Testis (tissue), 5 donors: ENCODE measurements at places on chromosomes 6 and 20. TPM values are rescaled to one million over a fixed set of nuclear protein-coding genes. Genes with fewer than 3 reads are reported as not detected.

DNA sequence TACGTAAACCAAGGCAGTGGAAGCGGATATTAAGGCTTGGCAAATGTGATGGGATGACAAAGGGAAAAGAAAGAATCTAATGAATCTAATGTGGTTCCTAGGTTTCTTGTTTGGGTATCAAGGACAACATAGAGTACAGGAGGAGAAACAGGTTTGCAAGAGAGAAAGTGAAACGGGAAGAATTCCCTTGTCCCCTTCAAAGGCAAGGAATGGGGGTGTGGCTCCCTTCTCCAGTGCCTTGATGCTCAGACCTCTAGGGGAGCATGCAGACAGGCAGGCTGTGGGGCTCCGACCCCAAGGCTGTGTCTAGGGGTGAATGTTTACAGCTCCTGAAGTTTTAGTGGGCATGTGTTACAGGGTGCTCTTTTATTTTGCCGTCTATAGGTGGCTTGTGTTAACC lies 317.5 kb upstream of the HSF2 start:
- no peak overlapping the region for H3K4me3 ChIP-seq
- DNase-seq, result no peak
- H3K27me3 ChIP-seq, result no peaks in the 10 kb centered on the region
- H3K36me3 ChIP-seq, result no peaks in the 10 kb centered on the region
- H3K4me1 ChIP-seq, result no peaks in the 10 kb centered on the region

The TGM3 gene
- total RNA-seq, result 2.6 TPM

GRCh38 chr20:51703400-51704287 lies 64.5 kb downstream of the ATP9A start:
- H3K27me3 ChIP-seq, result no peaks in the 10 kb centered on the region
- DNase-seq, result no peak
- peak overlapping the region; percentile 77 for H3K27ac ChIP-seq
- H3K36me3 ChIP-seq, result no peaks in the 10 kb centered on the region
- H3K4me1 ChIP-seq, result peaks cover 22% of the 10 kb centered on the region

DNA sequence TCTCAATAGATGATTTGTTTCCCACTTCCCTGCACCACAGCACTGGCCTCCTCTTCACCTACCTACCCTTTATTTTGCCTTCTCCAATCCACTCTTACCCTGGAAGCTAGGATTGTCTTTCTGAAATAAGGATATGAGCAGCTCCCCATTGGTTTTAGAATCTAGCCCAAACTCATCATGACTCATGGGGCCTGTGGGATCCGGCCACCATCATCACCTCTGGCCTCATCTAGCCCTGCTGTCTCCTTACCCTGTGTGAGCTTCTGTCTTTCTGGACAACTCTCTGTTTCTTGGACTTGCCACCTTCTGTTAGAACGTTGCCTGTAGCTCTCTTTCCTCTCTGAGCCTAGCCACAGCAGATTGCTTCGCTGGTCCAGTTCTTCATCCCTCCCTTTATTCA lies 277.1 kb downstream of the PAX1 start:
- H3K36me3 ChIP-seq, result no peaks in the 10 kb centered on the region
- no peak overlapping the region for H3K27ac ChIP-seq
- H3K4me3 ChIP-seq, result no peak overlapping the region
- no peaks in the 10 kb centered on the region for H3K4me1 ChIP-seq
- no peak for DNase-seq
- H3K27me3 ChIP-seq, result no peaks in the 10 kb centered on the region

DNA sequence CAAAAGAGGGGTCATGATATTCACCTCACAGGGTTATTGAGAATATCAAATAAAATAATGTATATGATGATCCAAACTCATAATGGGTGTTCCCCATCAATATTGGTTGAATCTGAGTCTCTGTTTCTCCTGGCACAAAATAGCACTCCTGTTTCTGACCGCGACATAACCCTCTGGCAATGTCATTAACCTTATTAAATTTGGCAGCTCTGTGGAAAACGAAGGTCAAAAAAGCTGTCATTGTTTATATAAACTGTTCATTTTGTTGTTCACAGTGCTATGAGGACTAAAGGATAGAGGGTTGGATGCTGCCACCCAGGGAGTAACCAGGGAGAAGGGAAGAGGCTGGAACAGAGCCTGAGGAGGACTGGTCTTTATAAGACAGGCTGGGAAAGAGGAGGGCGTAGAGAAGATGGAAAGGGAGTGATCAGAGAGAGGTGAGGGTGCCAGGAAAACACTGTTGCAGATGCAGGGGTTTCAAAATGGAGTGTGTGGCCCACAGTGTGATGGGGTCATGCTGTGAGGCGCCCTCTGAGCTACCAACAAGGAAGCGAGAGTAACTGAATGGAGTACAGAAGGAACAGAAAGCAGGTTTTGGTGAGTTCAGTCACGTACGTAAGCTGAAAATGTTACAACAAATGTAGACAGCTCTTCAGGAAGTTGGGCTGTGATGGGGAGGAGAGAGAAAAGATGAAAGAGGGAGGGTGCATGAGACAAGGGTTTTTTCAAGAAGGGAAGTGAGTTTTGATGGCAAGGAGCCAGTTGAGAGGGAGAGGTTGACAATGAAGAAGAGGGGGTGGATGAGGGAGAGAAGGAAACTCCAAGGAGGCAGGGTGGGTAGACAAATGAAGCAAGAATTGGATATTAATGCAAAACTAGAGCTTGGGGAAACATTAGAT lies 251.6 kb upstream of the TAB2 start:
- H3K27ac ChIP-seq, result no peak overlapping the region
- H3K36me3 ChIP-seq, result no peaks in the 10 kb centered on the region
- H3K4me3 ChIP-seq, result no peak overlapping the region
- no peaks in the 10 kb centered on the region for H3K27me3 ChIP-seq
- DNase-seq, result no peak

GRCh38 chr20:49281059-49281912 lies 3.4 kb upstream of the ZNFX1 start:
- no peak overlapping the region for H3K4me3 ChIP-seq
- no peak overlapping the region for H3K27ac ChIP-seq
- H3K36me3 ChIP-seq, result no peaks in the 10 kb centered on the region
- no peak for DNase-seq

DNA sequence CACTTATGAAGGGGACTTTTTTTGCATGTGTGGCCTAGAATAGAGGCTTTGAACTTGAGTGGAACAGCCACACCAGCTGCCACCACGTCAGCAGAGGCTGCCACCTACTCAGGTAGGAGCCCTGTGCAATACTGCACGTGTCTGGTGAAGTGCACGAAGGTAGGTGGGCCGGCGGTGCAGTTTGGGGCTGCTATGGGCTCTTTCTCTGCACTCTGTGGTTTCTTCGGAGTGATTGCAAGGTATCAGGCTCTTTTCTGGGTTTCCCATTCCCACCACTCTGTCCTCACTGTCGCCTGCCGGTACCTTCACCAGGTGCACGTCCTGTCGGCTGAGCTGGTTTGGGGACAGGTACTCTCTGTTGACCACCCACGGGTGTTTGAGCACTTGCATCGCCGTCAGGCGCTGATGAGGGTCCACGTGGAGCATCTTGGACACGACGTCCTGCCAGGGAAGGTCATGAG lies 30.8 kb upstream of the MPC1 start:
- no peak overlapping the region for H3K4me3 ChIP-seq
- H3K36me3 ChIP-seq, result no peaks in the 10 kb centered on the region
- H3K27me3 ChIP-seq, result no peaks in the 10 kb centered on the region
- no peaks in the 10 kb centered on the region for H3K4me1 ChIP-seq
- no peak for DNase-seq

- H3K4me1 ChIP-seq, result peaks cover 2% of the 10 kb centered on the region
- no peak for DNase-seq
- H3K27ac ChIP-seq, result no peak overlapping the region
- no peaks in the 10 kb centered on the region for H3K27me3 ChIP-seq
Measured at GRCh38 chr20:63297371-63297781, 4.4 kb downstream of the COL20A1 start.

GRCh38 chr6:122715725-122716124 lies 63.8 kb upstream of the FABP7 start:
- H3K27me3 ChIP-seq, result no peaks in the 10 kb centered on the region
- no peak for DNase-seq
- no peaks in the 10 kb centered on the region for H3K36me3 ChIP-seq
- no peak overlapping the region for H3K4me3 ChIP-seq
- no peak overlapping the region for H3K27ac ChIP-seq
- no peaks in the 10 kb centered on the region for H3K4me1 ChIP-seq

The THBS2 gene
- total RNA-seq, result 4.8 TPM

- no peak for DNase-seq
- no peaks in the 10 kb centered on the region for H3K36me3 ChIP-seq
- no peak overlapping the region for H3K4me3 ChIP-seq
- no peaks in the 10 kb centered on the region for H3K4me1 ChIP-seq
- no peaks in the 10 kb centered on the region for H3K27me3 ChIP-seq
- no peak overlapping the region for H3K27ac ChIP-seq
Measured at GRCh38 chr6:36933102-36933501, 21.4 kb upstream of the PI16 start.

The COX4I2 gene
- 6.0 TPM for total RNA-seq

The WASF1 gene
- total RNA-seq, result 204 TPM

GRCh38 chr6:66896415-66896814 lies 1189.4 kb upstream of the EYS start:
- no peaks in the 10 kb centered on the region for H3K27me3 ChIP-seq
- no peaks in the 10 kb centered on the region for H3K4me1 ChIP-seq
- no peaks in the 10 kb centered on the region for H3K36me3 ChIP-seq

The OR2H2 gene
- 0.25 TPM for total RNA-seq

The NTSR1 gene
- 1.3 TPM for total RNA-seq

GRCh38 chr6:143276436-143276835 lies 174.1 kb downstream of the ADAT2 start:
- no peak overlapping the region for H3K27ac ChIP-seq
- H3K4me3 ChIP-seq, result no peak overlapping the region
- no peaks in the 10 kb centered on the region for H3K27me3 ChIP-seq
- no peaks in the 10 kb centered on the region for H3K4me1 ChIP-seq
- no peak for DNase-seq

The CGA gene
- not detected for total RNA-seq

- no peak within 1 kb of the TSS for H3K4me3 ChIP-seq
- no peaks in the 10 kb centered on the region for H3K4me1 ChIP-seq
- no peak within 1 kb of the TSS for H3K27ac ChIP-seq
Measured at GRCh38 chr6:52087498-52087999, at the start of gene PKHD1. PKHD1 (minus strand) TSS chr6:52087613; CDS start chr6:52084933, 2,680 bp downstream.

DNA sequence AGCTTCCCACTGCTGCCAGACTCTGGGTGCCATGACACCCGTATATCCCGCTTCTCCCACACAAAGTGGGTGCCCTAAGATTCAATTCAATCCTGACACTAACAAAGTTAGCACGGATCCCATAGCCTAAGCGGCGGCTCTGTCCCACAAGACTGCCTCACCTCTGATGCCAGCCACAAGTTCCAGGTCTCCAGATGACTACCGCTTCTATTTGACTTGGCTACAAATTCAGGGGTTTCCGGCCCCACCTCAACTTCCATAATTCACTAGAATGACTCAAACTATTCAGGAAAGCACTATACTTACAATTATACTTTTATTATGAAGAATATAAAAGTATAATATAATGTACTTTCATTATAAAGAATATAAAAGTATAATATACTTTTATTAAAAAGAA lies 24.8 kb upstream of the SLC22A23 start:
- H3K27ac ChIP-seq, result no peak overlapping the region
- H3K36me3 ChIP-seq, result no peaks in the 10 kb centered on the region
- H3K27me3 ChIP-seq, result no peaks in the 10 kb centered on the region
- H3K4me1 ChIP-seq, result no peaks in the 10 kb centered on the region
- no peak for DNase-seq

DNA sequence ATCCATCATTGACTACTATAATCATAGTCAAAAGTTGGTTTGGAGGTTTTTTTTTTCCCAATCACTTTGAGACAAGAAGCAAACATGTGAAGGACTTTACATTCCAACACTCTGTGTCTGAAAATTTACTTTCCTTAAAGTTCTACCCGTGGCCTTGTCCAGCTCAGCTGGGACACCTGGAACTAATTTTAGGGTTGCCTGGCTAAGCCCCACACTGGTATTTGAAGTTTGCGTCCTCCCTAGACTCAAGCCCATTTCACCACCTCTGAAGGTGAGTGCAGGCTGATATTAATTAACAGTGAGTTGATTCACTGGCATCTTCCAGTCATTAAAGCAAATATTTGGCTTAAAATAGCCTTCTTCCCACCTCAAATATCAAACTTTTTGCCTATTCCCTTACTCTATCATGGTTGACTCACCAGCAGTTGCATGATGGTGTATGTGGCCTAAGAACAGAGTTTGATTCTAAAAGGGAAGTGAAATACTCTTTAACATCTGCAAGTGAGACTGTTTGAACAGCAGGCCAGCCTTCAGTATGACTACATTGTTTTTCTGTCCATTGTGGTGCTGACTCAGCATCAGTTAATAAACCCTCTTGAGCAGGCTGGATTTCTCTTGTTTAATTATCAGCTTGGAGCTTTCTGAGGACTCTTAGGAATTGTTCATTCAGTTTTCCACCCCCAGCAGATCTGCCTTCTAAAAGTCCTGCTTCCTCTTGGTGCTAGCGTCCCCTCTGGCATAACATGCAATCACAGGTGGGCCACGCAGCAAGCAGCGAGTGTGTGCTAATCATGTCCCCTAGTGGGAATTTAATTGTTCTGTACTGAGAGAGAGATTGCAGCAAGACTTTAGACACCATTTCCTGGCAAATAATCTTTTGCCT lies 1.8 kb upstream of the PRDM1 start:
- H3K4me1 ChIP-seq, result peaks cover 5% of the 10 kb centered on the region
- no peak for DNase-seq
- no peak overlapping the region for H3K4me3 ChIP-seq
- H3K27me3 ChIP-seq, result no peaks in the 10 kb centered on the region
- no peaks in the 10 kb centered on the region for H3K36me3 ChIP-seq

The PLN gene
- 5.0 TPM for total RNA-seq

- H3K27me3 ChIP-seq, result no peaks in the 10 kb centered on the region
- H3K36me3 ChIP-seq, result no peaks in the 10 kb centered on the region
- H3K4me1 ChIP-seq, result no peaks in the 10 kb centered on the region
- no peak overlapping the region for H3K27ac ChIP-seq
- no peak for DNase-seq
Measured at GRCh38 chr20:37774156-37774555, 80.3 kb downstream of the CTNNBL1 start.

- H3K27ac ChIP-seq, result no peak overlapping the region
- no peak for DNase-seq
- H3K36me3 ChIP-seq, result no peaks in the 10 kb centered on the region
- H3K27me3 ChIP-seq, result no peaks in the 10 kb centered on the region
Measured at GRCh38 chr6:2247664-2248063, 2.3 kb upstream of the GMDS start.

GRCh38 chr20:11484479-11484878 lies 433.2 kb upstream of the BTBD3 start:
- H3K36me3 ChIP-seq, result no peaks in the 10 kb centered on the region
- no peak overlapping the region for H3K4me3 ChIP-seq
- no peaks in the 10 kb centered on the region for H3K4me1 ChIP-seq

GRCh38 chr20:60476045-60476444 lies 517.8 kb downstream of the CDH26 start:
- no peaks in the 10 kb centered on the region for H3K36me3 ChIP-seq
- H3K4me3 ChIP-seq, result no peak overlapping the region
- no peaks in the 10 kb centered on the region for H3K4me1 ChIP-seq

GRCh38 chr6:37867756-37868446 lies 48.4 kb downstream of the ZFAND3 start:
- no peak for DNase-seq
- H3K27me3 ChIP-seq, result no peaks in the 10 kb centered on the region
- peaks cover 12% of the 10 kb centered on the region for H3K4me1 ChIP-seq
- H3K36me3 ChIP-seq, result no peaks in the 10 kb centered on the region
- no peak overlapping the region for H3K4me3 ChIP-seq
